ENCODE measurements at places on chromosomes 12 and 14.

DNA sequence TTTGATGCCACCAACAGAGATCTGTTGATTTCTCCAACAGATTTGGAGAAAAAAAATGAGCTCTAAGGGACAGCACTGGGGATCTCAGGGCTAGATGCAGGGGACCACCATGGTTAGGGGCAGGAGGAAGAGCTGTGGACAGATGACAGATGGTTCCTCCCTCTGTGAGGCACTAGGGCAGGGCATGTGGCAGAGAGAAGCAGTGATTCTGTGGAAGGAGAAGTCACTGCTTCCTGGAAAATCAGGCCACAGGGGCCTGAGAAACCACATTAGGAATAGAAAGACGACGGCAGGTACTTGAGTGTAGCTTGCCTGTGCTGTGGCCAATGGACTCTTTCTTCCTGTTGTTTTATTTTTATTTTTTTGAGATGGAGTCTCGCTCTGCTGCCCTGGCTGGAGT is 24.9 kb upstream of the TMED2 start:
- DNase-seq = no peak

GRCh38 chr12:47744005-47744651 is 14.6 kb downstream of the RAPGEF3 start:
- DNase-seq = peak; percentile 70

GRCh38 chr12:8014836-8015235 is 17.7 kb upstream of the FOXJ2 start:
- DNase-seq = no peak

DNA sequence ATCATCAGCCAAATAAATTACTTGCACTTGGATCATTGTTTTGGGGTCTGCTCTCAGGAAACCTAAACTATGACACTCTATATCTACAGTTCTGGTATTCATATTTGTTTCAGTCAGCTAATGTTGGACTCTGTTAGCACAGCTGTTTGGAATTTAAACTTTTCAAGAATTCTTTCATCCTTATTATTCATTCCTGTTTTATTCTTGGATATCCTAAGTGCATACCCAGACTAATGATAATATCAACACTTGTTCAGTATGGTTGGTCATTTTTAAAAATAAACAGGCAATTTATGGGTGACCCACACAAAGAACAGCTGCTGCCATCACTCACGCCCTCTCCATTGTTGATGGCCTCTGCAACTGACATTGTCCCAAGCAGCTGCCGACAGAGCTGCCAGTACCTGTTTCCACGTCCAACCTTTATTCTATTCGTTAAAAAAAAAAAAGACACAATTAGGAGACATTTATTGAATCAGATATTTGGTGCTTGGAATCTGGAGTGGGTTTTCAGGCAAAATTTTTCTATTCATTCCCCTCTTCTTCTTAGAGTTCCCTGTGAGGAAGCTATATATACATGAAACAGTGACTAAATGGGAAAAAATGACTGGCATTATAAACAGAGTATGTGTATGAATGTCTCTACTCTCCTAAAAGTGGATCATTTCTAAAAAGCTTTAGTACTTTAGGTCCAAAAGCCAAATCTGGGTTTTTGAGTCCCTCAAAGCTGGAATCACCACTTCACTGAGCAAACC is 252.1 kb upstream of the NAV3 start:
- DNase-seq = no peak

- DNase-seq = no peak
Measured at GRCh38 chr14:73722581-73722980, 8.4 kb upstream of the PNMA1 start.

DNA sequence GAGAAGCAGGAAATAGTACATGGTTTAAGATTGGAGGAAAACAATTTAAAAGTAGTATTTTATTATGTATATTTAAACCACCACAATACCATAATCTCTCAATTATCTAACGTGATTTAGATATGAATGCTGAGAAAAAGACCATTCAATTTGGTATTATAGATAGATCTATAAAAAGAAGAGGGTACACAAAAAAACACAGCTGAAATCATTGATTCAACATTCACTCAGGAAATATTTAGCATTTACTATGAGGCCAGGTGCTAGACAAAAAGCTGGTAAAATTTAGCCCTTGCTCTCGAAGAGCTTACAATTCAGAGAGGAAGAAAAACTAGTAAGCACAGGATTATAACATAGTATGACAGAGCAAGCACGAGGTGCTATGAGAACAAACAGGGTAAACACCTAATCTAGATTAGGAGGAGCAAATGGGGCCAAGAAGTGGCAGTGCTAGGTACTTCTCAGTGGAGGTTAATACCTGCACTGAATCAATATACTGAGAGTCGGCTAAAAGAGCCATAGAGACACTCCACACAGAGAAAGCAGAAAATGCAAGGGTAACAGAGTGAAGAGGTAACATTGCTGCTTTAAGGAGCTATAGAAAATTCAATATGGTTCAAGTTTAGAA is 27.6 kb downstream of the TRIP11 start:
- no peak for DNase-seq

- DNase-seq = no peak
Measured at GRCh38 chr14:88765130-88765529, 27.6 kb downstream of the EML5 start.

DNA sequence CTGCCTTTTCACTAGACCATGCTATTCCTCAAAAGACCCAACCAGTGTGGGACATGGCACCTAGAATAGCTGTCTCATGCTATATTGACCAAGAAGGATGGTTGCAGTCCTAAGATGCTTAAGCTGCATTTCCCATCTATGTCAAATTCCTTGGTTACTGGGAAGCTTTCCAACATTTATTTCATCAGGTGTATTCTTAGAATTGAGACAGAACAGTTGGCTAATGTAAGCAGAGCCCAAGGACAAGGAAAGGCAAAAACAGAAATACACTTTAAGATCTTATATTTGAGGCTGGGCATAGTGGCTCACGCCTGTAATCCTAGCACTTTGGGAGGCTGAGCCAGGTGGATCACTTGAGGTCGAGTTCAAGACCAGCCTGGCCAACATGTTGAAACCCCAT is 24.7 kb downstream of the ARG2 start:
- no peak for DNase-seq

DNA sequence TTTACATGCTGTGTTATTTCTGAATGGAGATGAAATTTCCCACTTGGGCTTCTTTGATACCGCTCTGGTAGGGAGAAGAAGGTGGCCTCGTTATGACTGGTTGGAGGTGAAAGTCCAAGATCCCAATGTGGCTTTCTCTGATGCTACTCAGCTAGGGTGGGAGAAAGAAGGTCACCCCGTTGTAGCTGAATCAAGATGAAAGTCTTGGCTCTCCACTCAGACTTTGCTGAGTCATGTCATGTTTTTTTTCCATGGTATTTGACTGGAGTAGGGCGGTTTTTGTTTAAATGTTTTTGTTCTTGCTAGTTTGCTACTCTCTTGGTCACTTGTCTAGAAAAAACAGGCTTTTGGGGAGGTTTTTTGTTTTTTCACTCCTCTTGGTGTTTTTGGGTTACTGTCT is 2.4 kb upstream of the PDE6H start:
- no peak for DNase-seq

Measured in DMS79 (cell line).